ENCODE measurements at places on chromosomes 13 and 19.

GRCh38 chr19:7254590-7254989, 39.6 kb downstream of the INSR start:
- no peak for DNase-seq

DNA sequence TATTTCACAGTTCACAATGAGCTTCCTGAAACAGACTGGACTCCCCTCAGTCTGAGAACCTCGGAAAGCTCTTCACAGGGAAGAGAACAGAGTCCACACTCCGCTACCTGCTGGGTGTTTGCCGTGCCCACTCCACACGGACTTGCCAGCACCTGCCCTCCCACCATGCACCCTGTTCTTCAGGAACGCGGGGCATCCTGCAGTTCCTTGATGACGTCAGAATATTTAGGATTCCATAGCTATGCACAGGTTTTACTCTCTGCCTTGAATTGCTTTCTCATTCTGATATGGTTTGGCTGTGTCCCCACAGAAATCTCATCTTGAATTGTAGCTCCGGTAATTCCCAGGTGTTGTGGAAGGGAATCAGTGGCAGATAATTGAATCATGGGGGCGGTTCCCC, 74.4 kb upstream of the FARP1 start:
- no peak for DNase-seq

GRCh38 chr19:35279374-35279773, 3.0 kb upstream of the HAMP start:
- DNase-seq = no peak

GRCh38 chr13:26707122-26708006, 53.2 kb downstream of the GPR12 start:
- peak; percentile 63 for DNase-seq

DNA sequence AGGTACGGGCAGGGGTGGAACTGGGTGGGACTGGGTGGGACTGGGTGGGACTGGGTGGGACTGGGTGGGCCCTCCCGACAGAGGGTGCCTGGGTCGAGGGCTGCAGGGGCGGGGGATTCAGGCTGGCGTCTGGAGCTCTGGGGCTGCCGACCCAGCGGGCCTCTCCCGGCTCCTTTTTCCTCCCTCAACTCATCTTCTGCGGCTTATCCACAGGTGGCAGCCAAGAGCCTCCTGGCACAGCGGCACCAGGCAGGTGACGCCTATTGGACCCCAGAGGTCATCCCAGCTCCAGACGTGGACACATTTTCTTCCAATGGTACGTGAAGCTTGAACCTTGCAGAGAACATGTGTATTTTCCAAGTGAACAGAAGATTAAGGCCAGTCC, 533 bp downstream of the ZNF544 start:
- DNase-seq = peak; percentile 50

DNA sequence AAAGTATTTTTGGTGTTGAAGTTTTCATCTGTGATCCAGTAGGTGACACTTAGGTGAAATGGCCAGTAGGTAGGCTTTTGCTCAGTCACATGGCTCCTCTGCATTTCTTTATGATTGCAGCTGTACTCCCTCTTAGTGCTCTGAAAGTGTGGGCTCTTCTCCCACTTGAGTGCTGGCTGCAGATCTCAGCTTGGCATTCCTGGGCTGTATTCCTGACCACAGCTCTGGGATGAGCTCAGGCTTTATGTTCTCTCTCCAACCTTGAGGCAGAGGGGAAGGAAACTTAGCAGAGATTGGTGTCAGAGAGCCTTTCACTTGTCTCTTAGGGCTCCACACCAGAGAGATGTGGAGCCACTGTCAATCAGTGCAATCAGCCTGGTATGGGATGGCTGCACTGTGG, 254.3 kb downstream of the NDFIP2 start:
- DNase-seq = no peak

GRCh38 chr13:40629678-40630384, 36.6 kb downstream of the FOXO1 start:
- DNase-seq = no peak

DNA sequence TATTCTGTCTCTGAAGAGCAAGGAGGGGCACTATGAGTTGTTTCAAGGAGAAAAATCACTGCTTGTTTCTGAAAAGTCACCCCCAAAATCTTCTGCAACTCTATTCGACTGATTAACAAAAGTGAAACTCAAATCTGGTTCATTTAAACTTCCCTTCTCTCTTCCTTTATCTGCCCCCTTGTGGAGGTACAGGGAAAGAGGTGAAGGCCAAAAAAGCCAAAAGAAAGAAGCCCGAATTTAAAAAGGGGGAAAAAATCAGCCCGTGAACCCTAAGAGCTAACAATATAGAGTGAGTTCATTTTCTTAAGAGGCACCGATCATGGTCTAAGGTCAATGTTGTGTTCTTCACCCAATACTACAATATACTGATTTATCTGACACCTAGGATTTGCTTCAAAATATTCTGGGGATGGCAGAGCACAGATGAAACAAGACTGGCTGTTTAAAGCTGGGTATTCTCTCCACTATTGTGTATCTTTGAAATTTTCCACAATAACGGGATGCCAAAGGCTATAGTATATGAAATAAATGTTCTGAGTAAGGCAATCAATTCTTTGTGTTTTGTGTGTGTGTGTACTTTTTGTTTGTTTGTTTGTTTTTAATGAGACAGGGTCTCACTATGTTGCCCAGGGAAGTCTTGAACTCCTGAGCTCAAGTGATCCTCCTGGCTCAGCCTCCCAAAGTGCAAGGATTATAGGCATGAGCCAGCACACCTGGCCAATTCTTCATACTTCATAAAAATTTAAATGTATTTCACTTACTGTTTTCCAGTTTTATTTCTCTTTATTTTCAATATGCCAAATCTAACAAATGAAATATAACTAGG, 55.0 kb upstream of the EEF1AKMT1 start:
- peak; percentile 75 for DNase-seq

- peak; percentile 14 for DNase-seq
Measured at GRCh38 chr13:79501538-79502232, 20.7 kb downstream of the NDFIP2 start.

DNA sequence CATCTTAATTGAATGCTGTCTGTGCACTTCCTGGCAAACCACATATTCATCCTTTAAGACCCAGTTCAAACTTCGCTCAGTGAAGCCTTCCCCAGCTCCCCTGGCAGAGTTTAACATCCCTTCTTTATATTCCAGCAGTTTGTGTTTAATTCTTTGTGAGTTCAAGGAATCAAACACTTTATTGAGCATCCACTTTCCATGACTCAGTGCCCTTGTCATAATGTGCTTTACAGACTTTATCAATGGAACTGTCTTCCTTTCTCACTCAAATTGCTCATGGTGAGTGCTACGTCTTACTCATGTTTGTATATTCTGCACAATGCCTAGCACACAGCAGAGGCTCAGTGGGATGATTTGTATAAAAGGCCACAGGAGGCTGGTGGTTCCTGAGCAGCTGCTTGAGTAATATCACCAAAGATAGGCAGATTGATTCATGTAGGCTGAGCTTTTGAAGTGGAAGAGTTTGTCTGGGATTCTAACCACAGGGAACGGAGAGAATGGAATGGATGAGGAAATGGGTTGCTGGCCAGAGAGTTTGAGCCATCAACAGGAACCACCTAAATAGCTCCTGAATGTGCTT, 44.2 kb downstream of the SERTM1 start:
- peak; percentile 41 for DNase-seq

- DNase-seq = no peak
Measured at GRCh38 chr19:44725251-44725650, 23.3 kb upstream of the BCL3 start.
